ENCODE measurements at places on chromosomes 5 and 9.

DNA sequence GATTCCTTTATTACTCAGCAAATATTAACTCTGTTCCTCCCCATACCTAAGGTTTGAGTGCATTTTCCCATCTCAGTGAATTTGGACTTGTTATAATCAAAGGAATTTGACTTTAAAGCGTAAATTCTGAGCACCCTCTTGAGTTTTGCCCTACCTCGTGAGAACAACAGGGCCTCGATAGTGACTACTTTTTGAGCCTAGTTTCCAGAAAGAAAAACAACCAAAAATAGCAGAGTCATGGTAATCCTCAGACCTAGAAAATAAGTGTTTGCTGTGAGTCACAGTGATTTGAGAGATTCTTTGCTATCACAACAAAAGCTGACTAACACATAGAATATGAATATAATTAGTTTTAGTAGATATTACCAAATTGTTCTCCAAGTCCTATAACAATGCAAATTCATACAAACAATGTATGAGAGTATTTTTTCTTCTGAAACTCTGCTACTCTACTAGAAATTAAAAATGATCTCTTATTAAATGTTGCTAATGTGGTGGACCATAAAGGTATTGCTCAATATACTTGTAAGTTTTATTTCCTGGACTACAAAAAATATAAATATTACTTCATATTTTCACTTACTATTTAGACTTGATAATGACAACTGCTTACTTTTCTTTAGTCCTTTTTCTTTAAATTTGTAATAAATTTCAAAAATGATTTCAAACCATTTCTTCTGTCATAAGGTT is 759.7 kb downstream of the BRINP1 start:
- no peak for DNase-seq

DNA sequence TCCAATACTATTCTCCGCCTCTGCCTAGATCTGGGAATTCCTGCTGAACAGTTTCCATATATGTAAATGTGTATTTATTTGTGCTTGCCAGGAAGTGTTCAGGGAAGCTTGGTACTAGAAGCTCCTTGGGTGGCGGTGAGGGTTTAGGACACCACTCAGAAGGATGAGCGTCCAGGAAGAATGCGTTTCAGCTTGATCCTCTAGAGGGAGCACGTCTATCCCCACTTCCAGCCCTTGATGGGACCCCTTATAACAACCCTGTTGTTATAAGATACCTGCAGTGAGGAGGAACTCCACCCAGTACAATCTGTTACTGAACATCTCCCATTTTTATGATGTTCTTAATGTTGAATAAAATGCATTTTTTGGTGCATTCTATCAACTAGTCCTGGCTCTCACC is 88.9 kb downstream of the CYFIP2 start:
- no peak for DNase-seq

DNA sequence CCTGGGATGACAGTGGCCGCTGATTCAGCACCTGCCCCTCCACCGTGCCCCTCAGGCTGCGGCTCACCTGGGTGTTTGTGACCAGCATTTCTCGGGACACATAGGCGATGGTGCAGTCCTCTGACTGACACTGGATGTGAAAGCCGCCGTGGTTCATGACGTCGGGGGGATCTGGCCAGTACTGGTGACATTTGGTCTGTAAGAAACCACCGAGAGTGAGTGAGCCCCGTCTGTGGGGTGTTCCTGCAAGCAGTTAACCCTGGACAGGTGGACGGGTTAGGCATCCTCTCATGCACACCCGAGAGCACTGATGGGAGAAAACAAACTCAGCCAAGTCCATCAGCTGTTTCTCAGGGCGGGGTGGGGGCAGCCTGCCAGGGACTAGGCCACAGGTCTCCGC is 62.5 kb upstream of the EPB41L4B start:
- DNase-seq, result no peak

GRCh38 chr5:88540471-88541115 is 271.9 kb upstream of the TMEM161B start:
- no peak for DNase-seq

- DNase-seq, result no peak
These were observed 15.3 kb downstream of the HSPA9 start for GRCh38 chr5:138559937-138560336.
